ENCODE measurements at places on chromosomes 3 and 15.

DNA sequence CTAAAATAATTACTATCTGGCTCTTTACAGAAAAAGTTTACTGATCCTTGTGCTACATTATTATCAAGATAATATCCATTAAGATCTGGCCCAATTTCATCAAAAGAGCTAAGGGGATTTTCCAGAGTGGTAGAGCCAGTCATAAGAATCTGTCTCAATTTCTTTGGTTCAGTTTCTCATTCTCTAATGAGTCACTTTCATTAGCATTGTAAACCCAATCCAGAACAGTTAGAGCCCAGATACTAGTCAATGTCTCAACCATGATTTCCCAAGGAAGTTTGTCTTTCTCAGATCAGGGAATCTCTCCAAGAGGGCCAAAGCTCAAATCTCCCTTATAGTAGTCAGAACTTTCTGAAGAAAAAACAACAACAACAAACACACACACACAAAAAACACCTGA lies 131.1 kb upstream of the PPP2R3A start:
- DNase-seq: no peak

DNA sequence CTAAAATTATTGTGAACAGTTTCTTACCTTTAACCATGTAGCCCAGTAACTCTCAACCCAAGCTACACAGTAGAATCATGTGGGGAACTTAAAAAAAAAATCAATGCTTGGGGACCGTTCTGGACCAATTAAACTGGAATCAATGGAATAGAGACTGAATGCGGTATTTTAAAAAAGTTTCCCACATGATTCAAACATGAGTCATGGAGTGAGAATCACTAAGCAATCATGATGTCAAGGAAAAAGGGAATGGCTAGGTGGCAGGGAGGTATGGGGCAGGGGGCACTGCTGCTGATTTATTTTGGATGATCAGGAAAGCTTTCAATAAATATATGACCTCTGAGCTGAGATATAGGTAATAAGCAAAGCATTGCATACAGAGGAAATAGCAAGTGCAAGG lies 250.5 kb upstream of the RORA start:
- DNase-seq: no peak

DNA sequence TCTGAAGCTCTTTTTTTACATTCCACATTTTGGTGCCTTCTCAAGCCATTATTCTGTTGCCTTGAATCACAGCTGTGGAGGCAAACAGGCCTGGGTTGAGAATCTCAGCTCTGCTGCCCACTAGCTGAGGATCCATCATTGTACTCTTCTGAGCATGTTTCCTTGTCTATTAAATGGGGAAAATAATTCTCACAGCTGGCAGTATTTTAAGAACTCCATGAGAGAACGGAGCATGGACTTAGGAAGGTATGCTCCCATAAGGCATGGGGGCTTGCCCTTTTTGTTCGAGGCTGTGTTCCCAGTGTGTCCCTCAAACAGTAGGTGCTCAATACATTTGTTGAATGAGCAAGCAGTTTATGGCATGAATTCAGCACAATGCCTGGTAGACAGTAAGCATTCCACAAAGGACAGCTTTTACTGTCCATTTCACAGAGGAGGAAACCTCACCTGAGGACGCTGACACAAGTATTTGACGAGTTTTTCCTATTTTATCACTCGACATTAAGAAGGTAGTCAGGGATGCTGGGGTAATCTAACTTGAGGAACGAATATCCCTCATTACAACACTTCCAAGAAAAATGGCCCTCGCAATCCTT lies 2.1 kb upstream of the PTPRG start:
- no peak for DNase-seq

GRCh38 chr3:66093981-66094380 lies 55.3 kb upstream of the MAGI1 start:
- DNase-seq: no peak

DNA sequence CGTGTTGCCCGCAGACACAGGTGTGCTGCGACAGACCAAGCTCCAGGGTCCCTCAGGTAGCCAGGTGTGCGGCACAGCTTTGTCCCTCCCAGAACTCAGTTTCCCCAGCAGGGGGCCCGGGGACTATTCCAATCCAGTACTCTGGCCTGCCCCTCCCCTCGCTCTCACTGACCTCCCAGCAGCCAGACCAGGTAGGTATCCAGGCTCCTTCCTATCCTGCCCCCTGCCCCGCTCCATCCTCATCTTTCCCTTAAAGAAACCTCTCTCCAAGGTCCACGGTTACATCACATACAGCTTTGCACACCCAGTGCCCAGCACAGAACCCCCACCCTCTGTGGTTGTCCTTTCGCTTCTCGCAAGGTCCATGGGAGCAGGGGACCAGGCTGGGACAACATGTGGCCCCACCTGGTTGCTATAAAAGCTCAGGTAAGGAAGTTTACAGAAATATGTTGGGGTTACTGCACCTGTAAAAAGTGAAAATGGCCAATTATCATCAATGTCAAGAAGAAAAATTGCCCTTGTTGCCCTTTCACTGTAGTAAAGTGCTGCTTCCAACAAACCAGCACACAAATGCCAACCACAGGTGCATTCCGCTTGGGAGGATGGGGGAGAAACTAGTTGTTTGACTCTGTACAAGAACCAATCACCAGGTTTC lies 7.3 kb upstream of the CYP11A1 start:
- DNase-seq: peak; percentile 47

- DNase-seq: no peak
Observed at GRCh38 chr3:13746385-13746784, 133.5 kb downstream of the WNT7A start.

DNA sequence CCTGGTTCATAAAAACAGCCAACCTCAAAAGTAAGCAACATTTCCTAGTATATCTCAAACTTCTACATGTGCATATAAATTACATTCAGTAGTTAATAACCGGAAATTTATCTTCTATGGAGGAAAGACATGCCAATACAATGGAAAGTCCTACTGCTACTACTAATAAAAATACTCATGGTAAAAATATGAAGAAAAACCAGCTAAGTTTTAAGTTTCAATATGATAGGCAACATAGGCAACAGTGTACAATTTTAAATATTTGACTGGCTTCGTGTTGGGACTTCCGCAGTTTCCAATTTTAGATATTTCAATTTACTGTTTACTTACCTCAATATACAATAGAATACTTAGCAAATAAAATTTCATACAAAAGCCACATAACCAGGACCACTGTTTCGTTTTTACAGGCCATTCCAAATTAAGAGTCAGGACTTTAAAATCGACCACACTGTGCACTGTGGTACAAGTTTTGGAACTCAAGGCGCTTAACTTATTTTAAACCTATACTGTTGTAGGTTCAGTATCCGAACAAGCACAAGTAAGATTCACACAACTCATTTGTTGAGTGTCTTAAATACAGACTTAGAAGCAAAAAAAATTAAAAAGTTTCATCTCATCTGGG lies 2.9 kb downstream of the NAA50 start:
- no peak for DNase-seq

DNA sequence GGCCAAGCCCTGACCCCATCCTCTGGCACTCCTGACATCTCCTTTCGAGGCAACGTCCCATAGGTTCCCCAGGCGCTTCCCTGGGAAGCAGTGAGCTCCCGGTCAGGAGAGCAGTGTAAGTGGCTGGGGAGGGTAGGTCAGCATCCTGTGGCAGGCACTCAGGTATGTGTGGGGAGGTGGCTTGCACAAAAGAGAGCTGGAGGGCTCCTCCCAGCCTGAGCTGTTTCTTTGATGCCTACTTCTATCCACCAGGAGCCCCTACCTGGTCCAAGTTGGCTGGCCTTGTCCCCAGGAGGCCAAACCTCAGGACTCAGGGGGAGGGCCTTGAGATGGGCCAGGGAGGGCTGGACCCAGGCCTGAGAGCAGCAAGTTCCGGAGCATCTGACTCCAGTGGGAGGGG lies 31.7 kb upstream of the LINGO1 start:
- no peak for DNase-seq

- no peak for DNase-seq
Observed at GRCh38 chr3:187741403-187742350, 3.6 kb downstream of the BCL6 start.

GRCh38 chr3:149212386-149212785 lies 9.2 kb downstream of the CP start:
- no peak for DNase-seq

GRCh38 chr3:128987302-128988100 lies 6.4 kb downstream of the CFAP92 start:
- DNase-seq: no peak

Data from coronary artery (tissue), 2 donors.